ENCODE measurements at places on chromosomes 16 and 17.

DNA sequence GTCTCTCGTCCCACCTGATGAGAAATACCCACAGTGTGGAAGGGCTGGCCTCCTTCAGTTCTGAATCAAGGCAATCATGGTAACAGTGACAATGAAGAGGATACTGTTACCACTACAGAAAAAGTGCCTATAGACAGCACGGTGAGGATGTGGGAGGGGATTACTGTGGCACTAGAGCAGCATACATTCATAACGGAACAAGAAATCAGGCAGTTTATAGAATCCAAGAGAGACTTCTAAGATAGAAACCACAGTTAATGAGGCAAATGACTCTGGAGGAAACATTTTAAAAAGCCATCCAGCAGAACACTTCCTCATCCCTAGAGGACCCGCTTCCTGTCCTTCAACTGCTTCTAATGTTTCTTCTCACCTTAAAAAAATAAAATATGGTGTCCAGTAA, 2.7 kb downstream of the RUSF1 start:
- DNase-seq: no peak

- no peak for DNase-seq
These were observed 160.3 kb downstream of the NTN1 start for GRCh38 chr17:9181640-9182039.

- no peak for DNase-seq
These were observed 2.9 kb downstream of the SLC47A2 start for GRCh38 chr17:19713462-19713861.

DNA sequence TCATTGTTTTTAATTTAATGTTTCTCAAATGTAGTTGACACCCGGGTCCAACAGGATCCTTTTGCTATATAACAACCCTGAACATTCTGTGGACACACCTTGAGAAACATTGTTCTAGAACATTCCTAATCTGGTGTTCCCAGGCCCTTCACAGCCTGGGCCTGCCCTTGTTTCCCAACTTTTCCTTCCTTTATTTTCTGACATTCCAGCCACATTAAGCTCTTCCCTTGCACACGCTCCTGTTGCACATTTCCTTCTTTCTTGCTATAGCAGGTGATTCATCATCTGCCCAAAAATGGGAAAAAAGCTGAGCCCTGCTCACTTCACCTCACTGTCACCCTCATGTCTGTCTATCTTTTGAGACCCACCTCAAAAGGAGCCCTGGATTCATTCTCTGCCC, 67.9 kb upstream of the MARCHF10 start:
- DNase-seq: no peak

DNA sequence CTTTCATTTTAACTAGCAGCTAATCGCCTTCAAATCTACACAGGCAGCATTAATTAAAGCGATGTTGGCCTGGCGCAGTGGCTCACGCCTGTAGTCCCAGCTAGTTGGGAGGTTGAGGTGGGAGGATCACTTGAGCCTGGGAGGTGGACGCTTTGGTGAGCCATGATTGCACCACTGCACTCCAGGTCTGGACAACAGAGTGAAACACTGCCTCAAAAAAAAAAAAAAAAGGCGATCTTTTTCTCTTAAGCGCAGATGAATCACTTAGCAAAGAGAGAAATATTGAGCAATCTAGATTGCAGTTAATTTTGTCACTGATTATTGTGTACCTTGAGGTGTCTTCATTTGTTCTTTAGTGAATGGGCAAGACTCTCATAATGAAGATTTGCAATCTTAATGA, 12.4 kb downstream of the SNTB2 start:
- no peak for DNase-seq

- no peak for DNase-seq
These were observed 174.9 kb downstream of the RBFOX3 start for GRCh38 chr17:79435962-79436361.

DNA sequence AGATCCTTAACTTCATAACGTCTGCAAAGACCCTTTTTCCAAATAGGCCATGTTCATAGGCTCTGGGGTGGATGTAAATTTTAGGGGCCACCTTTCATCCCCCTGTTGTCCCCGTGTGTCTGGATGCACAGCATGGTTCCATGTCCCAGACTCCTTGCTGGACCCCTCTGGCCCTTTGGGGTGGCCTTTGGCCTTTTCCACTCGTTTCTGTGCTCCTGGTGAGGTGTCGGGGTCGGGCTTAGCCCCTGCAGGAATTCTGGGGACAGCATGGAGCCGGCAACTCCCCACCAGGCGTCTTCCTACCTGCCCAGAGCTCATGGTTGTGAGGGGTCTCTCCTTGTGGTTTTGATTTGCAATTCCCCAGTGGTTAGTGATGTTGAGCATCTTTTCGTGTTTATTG, 183.5 kb downstream of the SEC14L1 start:
- DNase-seq: no peak

- DNase-seq: no peak
These were observed 87.8 kb downstream of the CRISPLD2 start for GRCh38 chr16:84907575-84907974.

GRCh38 chr17:82956726-82957468, 117.1 kb upstream of the ZNF750 start:
- DNase-seq: no peak

- DNase-seq: no peak
These were observed 630 bp upstream of the HOXB2 start for GRCh38 chr17:48545539-48545938.

DNA sequence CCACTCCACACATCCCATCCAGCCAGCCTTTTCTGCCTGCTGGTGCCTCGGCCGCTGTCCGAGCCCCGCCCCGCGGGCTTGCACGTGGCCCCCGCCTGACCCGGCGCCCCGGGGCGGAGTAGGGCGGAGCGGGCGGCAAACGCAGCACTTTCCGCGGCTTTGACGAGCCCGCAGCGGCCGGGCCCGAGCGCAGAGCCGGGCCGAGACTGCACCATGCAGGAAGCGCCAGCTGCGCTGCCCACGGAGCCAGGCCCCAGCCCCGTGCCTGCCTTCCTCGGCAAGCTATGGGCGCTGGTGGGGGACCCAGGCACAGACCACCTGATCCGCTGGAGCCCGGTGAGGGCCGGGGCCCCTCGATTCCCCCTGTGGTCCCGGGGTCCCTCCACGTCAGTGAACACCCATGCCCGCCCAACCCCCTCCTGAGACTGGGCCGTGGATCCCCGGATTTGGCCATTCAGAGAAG, at the start of gene HSF4:
Gene HSF4, plus strand, starts transcription at position 147 of the 463 bp plus-strand sequence. Its CDS starts 67 bp downstream, at position 214.
- no peak for DNase-seq

DNA sequence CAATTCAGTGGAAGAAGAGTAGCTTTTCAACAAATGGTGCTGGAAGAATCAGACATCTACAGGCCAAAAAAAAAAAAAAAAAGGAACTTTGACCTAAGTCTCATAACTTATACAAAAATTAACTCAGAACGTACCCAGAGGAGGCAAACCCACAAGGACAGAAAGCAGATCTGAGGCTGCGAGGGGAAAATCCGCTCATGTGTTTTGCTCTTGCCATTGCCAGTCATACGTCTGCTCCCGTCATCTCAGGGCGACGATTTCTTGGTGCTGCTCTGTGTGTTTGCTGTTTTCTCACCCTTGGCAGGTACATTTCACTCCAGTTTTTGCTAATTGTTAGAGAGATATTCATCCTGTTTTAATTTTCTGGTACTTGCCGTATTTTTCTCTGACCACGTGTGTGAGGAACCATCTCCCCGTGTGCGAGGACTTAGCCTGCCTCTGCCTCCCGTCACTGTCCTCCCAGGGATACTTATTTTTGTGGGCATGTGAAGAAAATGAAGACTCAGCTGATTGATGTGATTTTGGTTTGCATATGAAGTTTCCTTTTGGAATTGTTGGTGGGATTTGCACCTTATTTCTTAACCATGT, 33.4 kb upstream of the ACSF3 start:
- no peak for DNase-seq

GRCh38 chr17:72344613-72345012, 223.8 kb downstream of the SOX9 start:
- DNase-seq: no peak

DNA sequence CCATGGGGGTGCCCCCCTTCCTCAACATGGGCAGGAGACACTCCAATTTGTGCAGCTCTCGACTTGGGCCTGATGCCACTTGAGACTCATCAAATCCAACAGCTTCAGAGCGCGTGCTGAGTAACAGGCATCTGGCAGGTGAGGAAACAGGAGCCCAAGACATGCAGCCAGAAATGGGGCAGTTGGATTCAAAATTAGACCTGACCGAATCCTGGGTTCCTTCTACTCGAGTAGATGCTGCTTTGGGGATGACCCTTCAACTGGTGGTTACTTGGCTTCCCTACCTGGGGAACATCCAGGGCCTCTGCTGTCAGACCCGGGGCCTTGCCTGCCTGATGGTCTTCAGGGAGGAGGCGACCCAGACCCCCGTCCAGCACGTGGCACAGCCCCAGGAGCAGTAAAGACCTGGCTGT, 488 bp upstream of the NTN3 start:
- DNase-seq: no peak

DNA sequence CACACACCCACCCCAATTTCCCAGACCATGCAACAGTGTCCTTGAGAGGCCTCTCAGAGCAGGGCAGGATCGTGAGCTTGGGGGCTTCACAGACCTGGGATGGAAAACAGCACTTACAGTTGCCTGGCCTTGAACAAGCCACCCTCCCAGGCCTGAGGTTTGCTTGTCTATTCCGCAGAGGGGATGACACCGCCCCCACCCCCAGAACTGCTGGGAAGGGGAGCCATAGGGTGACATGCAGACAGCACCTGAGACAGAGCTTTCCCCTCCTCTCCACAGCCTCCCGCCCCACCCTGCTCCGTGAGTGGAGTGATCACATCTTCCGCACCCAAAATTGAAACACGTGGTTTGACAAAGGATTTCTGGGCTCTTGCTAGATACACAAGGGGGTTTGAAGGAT, 131.5 kb upstream of the TNRC6C start:
- no peak for DNase-seq

DNA sequence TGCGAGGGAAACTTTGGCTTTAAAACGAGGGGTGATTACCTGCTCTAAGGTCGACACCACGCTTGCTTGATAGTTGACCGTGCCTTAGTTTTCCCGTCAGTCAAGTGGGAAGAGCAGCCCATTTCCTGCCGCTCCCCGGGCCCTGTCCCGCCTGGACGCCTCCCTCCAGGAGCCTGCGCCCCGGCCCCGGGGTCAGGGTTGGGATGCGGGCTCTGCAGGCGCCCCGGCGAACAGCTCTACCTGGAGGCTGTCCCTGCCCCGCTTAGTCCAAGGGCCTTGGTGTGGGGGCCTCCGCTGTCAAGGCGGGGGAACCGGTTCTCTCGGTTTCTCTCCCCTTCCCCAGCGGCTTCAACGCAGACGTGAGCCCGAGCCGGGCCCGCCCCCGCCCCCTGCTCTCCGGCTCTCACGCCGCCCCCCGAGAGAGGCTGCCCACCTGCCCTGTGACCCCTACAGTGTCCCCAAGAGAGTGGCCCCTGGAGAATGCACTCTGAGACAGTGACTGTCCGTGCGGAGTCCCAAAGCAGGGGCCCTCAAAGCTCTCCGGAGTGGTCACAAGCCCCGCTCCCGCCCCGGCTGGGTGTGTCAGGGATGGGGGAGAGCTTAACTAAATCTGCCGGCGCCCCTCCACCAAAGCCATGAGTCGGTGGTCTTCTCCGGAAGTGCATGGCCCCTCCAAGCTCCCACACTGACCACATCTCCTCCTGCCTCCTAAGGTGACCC, 117.4 kb upstream of the SMURF2 start:
- DNase-seq: no peak

- no peak for DNase-seq
These were observed 81.8 kb upstream of the RCVRN start for GRCh38 chr17:9986754-9987382.

DNA sequence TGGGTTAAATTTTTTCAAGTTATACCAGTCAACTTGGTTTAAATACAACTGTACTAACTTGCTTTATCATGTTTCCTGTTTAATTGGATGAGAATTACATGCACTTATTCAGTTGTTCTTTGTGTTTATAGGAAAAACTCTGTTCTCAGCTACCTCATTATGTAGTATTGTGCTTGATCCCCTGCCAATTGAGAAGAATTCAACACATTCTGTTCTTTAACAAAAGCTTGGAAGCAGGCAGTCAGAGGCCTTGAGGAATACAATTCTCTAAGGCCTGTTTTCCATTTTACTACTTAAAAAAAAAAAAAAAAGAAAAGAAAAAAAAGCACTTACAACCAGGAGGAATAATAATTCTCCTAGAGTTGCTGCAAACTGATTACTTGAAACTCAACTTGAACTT, 60.6 kb upstream of the CMIP start:
- DNase-seq: no peak

DNA sequence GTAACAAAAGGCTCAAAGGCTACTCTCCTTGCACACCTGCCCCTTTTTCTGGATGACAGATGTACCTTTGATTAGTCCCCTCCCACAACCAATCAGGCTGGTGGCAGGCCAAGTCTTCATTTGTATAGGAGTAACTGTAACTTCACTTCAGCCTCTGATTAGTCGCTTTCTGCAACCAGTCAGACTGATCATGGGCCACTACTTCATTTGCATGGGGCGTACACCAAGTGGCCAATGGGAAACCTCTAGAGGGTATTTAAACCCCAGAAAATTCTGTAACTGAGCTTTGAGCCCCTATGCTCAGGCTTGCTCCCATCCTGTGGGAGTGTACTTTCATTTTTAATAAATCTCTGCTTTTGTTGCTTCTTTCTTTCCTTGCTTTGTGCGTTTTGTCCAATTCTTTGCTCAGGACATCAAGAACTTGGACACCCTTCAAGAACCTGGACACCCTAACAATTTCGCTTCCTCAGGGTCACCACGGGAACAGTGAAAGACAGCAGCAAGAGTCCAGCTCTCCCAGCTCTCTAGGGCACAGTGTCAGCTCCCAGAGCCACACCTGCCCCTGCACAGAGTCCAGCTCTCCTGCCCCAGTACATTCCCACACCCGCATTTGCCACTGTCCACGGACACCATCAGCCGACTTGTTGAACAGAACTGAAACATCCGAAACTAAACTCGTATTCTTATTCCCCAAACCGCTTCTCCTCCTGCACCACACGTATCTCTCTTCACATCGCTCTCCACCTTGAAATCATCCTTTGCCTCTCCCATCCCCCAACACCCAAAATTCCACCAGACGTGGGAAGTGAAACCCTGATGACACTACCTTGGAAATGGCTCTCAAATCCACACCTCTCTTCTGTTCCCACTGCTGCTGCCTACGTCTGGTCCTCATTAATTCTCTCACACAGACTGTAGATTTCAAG, 53.4 kb downstream of the ABCC12 start:
- no peak for DNase-seq

- DNase-seq: no peak
These were observed 19.7 kb downstream of the MEAK7 start for GRCh38 chr16:84484579-84485254.

- DNase-seq: no peak
These were observed 103.6 kb downstream of the GAS7 start for GRCh38 chr17:10094797-10095196.

GRCh38 chr17:72123530-72124437, 3.0 kb downstream of the SOX9 start:
- no peak for DNase-seq
